Fibroblast of lung (primary cell): ENCODE measurements at places on chromosomes 6 and 20. TPM values are rescaled to one million over a fixed set of nuclear protein-coding genes. Genes with fewer than 3 reads are reported as not detected.

DNA sequence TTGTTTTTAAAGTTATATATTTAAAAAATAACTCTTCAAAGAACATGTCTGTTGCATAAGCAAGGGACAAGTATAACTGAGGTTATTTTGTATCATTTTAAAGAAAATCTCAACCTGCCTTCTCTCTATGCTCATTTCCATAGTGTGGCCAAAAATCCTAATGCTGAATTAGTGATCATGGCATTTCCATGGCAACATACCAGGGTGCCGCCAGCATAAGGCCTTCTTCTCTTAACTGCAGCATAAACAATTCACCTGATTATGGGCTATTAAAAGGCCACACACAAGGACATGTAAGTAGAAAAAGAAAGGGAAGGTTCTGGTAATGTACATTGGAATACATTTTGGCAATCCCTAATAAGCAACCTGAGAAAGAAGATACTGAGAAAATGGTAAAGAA is 95.1 kb upstream of the RNF217 start:
- no peak for DNase-seq
- no peak overlapping the region for H3K27ac ChIP-seq
- peaks cover 2% of the 10 kb centered on the region for H3K4me1 ChIP-seq
- H3K4me3 ChIP-seq, result no peak overlapping the region

The RFX6 gene
- not detected in 2 replicates for total RNA-seq

DNA sequence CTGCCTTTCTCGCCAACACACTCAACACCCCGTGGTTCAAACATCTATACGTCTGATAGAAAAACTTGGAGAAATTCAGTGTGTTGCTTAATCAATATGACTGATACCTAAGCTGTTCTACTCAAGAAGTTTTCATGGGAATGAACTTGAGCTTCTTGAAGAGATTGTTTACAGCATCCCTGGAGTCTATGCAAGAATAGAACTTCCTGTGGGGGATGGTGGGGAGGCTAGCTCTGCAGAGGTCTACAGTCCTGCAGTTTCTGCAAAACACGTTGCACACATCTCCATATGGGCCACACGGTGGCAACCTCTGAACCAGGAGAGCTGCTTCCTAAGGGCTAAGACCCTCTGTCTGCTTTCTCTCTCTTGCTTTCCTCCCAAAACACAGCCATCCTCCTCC is 32.7 kb upstream of the FANCE start:
- H3K27me3 ChIP-seq, result no peaks in the 10 kb centered on the region
- peak; percentile 30 for DNase-seq
- peak overlapping the region; percentile 66 for H3K27ac ChIP-seq
- peaks cover 25% of the 10 kb centered on the region for H3K4me1 ChIP-seq

DNA sequence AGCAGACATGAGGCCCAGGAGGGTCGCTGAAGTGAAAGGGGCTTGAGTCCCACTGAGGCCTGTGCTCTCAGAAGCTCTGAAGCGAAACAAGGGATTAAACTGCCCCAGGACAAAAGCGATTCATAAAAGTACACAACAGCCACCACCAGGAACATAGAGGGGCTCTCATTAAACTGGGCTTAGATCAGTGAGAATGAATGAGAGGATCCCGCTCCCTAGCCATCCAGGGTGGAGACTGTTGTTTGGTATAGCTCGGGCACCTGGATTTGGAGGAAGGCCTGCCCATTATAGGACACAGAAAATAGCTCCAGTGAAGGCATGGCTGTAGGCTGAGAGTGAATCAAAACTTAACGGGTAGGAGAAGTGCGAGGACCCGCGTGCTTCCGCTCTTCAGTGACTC is 91.6 kb upstream of the TAB2 start:
- H3K4me3 ChIP-seq, result no peak overlapping the region
- H3K27me3 ChIP-seq, result peaks cover 5% of the 10 kb centered on the region
- DNase-seq, result no peak
- H3K4me1 ChIP-seq, result no peaks in the 10 kb centered on the region
- H3K27ac ChIP-seq, result no peak overlapping the region
- no peaks in the 10 kb centered on the region for H3K36me3 ChIP-seq
